ENCODE measurements at places on chromosomes 11 and 22.
A peak's percentile ranks its signal among the peaks of the same experiment; 100 is the strongest.

GRCh38 chr11:11770296-11770695, 71.5 kb upstream of the USP47 start:
- DNase-seq: no peak

DNA sequence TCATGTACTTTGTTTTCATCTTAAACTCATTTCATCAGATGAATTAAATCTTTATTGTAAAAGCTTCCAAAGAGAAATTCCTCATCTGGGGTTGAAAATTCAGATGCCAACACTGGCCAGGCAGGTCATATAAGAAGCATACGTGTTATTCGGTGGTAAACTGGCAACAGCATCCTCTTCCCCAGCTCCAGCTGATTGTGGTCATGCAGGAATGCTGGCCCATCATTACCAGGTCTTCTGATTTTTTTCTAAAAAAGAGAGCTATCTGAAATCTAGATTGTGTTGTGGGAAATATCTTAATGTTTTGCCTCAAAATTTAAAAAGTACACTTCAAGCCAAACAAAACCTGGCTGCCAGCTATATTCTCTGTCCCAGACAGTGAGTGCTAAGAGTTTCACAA, 53.6 kb downstream of the ARFGAP2 start:
- DNase-seq: no peak

DNA sequence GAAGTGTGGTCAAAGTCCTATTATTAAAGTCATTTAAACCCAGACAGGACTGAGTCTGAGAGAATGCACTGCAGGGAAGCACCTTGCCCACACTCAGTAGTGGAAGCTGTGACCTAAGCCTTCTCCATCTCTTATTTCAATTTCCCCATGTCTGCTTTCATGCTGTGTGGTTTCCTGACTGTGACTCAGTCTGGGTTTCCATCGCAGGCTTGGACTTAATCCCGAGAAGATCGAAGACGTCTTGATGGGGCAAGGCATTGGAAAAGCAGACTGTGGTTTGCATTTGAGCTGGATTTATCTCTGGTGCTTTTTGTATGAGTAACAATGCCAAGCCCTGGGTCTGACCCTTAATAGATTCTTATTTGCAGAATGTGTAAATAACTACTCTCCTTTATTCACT, 238.9 kb downstream of the NTM start:
- DNase-seq: no peak

- DNase-seq: no peak
Observed at GRCh38 chr11:43943931-43944751, 1.7 kb downstream of the C11orf96 start.

DNA sequence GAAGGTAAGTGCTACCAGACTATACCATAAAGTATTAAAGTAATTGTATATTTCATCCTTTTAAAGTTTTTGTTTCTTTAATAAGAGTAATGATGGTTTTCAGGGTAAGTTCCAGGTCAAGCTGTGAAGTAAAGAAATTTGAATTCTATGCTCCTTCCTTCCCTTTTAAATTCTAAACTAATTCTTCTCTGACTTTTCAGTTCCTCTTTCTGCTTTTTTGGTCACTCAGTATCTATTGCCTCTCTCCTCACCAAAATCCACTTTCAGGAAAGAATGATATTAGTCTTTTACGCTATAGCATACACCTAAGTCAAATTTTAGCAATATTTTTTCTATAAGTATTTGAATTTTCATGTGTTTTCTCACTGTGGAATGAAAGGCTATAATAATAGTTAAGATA, 8.2 kb downstream of the MMP8 start:
- DNase-seq: no peak

GRCh38 chr22:41664951-41665350, 23.7 kb downstream of the SNU13 start:
- DNase-seq: no peak

- no peak for DNase-seq
Observed at GRCh38 chr22:23532731-23533130, 47.4 kb downstream of the IGLL1 start.

- peak; percentile 4 for DNase-seq
Observed at GRCh38 chr22:49574205-49574880, 253.3 kb downstream of the BRD1 start.

DNA sequence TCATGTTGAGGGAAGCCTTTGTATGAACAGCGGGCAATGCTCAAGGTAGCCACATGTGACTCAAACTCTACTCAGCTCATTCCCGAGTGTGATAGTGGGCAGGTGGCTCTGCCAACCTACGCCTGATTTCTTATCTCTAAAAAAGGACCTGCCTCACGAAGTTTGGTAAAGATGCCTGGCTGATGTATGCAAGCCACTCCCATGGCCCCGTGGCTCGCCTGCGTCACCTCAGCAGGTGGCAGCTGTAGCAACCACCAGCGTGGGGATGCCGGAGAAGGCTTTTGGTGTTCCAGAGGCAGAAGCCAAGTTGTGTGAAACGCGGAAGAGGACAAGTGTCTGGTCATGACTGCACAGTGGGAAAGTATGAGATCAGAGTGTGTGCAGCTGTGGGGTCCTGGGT, 5.4 kb downstream of the FADS2 start:
- DNase-seq: no peak
